Iris pigment epithelial cell (primary cell): ENCODE measurements at places on chromosomes 3 and 15.

DNA sequence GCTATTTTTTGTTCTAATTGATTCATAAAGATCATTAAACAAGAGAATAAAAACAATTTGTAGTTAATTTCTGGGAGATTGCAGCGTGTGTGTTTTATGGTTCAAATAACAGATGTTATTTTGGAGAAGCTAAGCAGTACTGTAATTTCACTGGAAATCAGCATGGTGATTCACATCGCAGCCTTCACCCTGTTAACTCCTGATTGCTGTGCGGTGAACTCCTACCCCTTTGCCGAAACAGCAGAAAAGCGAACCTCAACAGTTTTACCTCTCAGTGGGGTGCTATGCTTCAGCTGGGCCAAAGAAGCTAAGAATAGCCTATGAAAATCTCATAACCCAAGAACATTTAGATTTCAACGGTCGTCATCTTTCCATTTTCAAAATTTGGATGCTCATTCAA, 441.5 kb upstream of the RARB start:
- no peak for DNase-seq

- DNase-seq: no peak
Observed at GRCh38 chr3:171072432-171072831, 45.9 kb upstream of the SLC2A2 start.

- no peak for DNase-seq
Observed at GRCh38 chr15:40364251-40364650, 6.2 kb downstream of the DISP2 start.

GRCh38 chr3:72627271-72627670, 221.0 kb downstream of the SHQ1 start:
- no peak for DNase-seq

GRCh38 chr3:187207624-187208023, 10.3 kb downstream of the RTP1 start:
- DNase-seq: no peak
